Temporal lobe (tissue), 4 donors: ENCODE measurements at places on chromosomes 6 and 20. TPM values are rescaled to one million over a fixed set of nuclear protein-coding genes. Genes with fewer than 3 reads are reported as not detected.

The CRISP3 gene
- total RNA-seq = not detected

The PGC gene
- total RNA-seq = 0.49 TPM

The WFDC10B gene
- not detected for total RNA-seq

The OSER1 gene
- 24.8 TPM for total RNA-seq

The PACSIN1 gene
- 2.7 TPM for total RNA-seq

The KCNQ5 gene
- 17.2 TPM for total RNA-seq

The SRMS gene
- not detected for total RNA-seq

The CAGE1 gene
- not detected for total RNA-seq

The NKX2-2 gene
- 0.98 TPM for total RNA-seq

The CST4 gene
- total RNA-seq = not detected

The DEFB128 gene
- not detected for total RNA-seq

The CCM2L gene
- 2.2 TPM for total RNA-seq

The C6orf15 gene
- total RNA-seq = not detected

The OSTM1 gene
- total RNA-seq = 22.1 TPM

The NFYA gene
- total RNA-seq = 36.9 TPM

The SNAP25 gene
- 113 TPM for total RNA-seq

The OXT gene
- not detected for total RNA-seq

The CUL7 gene
- 12.8 TPM for total RNA-seq

The CD93 gene
- 11.3 TPM for total RNA-seq

The MUCL3 gene
- total RNA-seq = not detected

The SLC17A1 gene
- total RNA-seq = not detected

The FUCA2 gene
- 9.1 TPM for total RNA-seq

The FOXS1 gene
- total RNA-seq = 0.74 TPM

The GSTA2 gene
- total RNA-seq = not detected

The MCHR2 gene
- total RNA-seq = 7.9 TPM

The PPP1R3D gene
- 1.7 TPM for total RNA-seq

The SIM1 gene
- not detected for total RNA-seq

The AIF1 gene
- total RNA-seq = 5.7 TPM

The ID4 gene
- total RNA-seq = 76.7 TPM

The BPIFB2 gene
- total RNA-seq = not detected

The METTL24 gene
- total RNA-seq = 0.98 TPM

The PI3 gene
- not detected for total RNA-seq

The COX7A2 gene
- 96.9 TPM for total RNA-seq

The CD24 gene
- total RNA-seq = 964 TPM

The OOEP gene
- total RNA-seq = not detected

The PNPLA1 gene
- 0.25 TPM for total RNA-seq
